T-helper 1 cell (primary cell): ENCODE measurements at places on chromosomes 4 and X.

- DNase-seq = no peak
Observed at GRCh38 chr4:33386764-33387163, 2666.6 kb downstream of the PCDH7 start.

GRCh38 chr4:99696801-99697200 lies 39.2 kb upstream of the C4orf54 start:
- no peak for DNase-seq

GRCh38 chrX:118623062-118623461 lies 104.3 kb upstream of the IL13RA1 start:
- DNase-seq = no peak

DNA sequence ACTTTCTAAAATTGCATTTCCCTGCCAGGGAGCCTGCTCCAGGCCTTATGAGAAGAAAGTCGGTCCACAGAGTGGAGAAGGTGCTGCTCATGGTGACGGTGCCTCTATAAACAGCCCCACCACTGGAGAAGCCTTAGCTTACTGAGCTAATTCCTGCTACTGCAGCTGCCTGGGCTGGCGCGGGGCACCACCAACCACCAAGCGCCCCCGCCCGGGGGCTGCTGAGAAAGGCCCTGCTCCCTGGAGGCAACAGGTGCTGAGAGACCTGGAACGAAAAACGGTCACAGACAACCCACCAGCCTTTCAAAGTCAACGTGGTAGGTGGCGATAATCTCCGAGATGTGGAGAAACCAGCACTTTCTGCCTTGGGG lies 2.9 kb downstream of the HCFC1 start:
- DNase-seq = peak; percentile 36

DNA sequence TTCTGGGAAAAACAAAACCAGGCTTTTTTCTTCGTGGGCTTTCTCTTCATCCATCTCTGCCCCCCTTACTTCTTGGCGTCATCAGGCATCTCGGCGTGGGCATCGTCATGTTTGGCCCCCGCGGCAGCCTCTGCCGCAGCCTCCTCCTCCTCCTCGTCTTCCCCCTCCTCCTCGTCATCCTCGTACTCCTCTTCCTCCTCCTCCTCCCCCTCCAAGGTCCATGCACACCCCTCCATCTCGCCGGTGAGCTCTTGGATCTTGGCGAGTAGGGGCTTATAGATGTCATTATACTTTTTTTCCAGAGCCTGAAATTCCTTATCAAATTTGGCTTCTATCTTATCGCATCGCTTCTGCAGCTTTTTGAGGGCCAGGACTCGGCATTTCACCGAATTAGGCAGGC lies 488 bp downstream of the NAP1L5 start:
- peak; percentile 13 for DNase-seq

- DNase-seq = no peak
Observed at GRCh38 chr4:139018501-139018900, 2.9 kb downstream of the NOCT start.

GRCh38 chr4:1802151-1802715 lies 9.1 kb downstream of the FGFR3 start:
- DNase-seq = no peak

- DNase-seq = no peak
Observed at GRCh38 chrX:68936608-68937007, 107.8 kb downstream of the EFNB1 start.

- DNase-seq = no peak
Observed at GRCh38 chr4:65242156-65242846, 428.0 kb downstream of the EPHA5 start.

GRCh38 chr4:68904786-68905185 lies 46.8 kb downstream of the UGT2A3 start:
- DNase-seq = no peak

DNA sequence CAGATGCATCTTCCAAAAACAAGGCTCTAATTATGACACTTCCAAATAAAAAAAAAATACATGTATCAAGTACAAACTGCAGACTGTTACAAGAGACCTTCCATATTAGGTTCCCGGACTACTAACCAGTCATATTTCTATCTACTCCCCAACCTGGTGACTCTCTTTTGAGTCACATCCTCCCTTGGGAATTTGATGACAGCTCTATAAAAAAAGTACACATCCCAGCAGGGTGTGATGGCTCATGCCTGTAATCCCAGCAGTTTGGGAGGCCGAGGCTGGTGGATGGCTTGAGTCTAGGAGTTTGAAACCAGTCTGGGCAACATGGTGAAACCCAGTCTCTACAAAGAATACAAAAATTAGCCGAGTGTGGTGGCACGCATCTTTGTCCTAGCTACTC lies 14.9 kb downstream of the RPGR start:
- no peak for DNase-seq

- no peak for DNase-seq
Observed at GRCh38 chrX:115332832-115333231, 43.3 kb downstream of the LUZP4 start.

- no peak for DNase-seq
Observed at GRCh38 chr4:130675266-130675665, 1579.3 kb downstream of the C4orf33 start.

DNA sequence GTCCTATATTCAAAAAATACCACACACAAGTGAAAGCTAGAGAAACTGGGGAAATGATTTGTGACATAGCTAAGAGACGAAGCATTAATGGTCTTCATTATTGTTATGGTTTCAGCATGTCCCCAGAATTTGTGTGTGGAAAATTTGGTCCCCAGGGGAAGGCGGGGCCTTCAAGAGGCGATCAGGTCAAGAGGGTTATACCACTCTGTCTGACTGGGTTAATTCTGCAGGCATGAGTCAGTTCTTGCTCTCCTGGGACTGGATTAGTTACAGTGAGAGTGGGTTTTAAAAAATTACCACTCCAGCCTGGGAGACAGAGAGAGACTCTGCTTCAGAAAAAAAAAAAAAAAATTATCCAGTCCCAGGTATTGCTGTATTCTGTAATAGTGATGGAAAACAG lies 2.1 kb upstream of the MTNR1A start:
- DNase-seq = no peak

DNA sequence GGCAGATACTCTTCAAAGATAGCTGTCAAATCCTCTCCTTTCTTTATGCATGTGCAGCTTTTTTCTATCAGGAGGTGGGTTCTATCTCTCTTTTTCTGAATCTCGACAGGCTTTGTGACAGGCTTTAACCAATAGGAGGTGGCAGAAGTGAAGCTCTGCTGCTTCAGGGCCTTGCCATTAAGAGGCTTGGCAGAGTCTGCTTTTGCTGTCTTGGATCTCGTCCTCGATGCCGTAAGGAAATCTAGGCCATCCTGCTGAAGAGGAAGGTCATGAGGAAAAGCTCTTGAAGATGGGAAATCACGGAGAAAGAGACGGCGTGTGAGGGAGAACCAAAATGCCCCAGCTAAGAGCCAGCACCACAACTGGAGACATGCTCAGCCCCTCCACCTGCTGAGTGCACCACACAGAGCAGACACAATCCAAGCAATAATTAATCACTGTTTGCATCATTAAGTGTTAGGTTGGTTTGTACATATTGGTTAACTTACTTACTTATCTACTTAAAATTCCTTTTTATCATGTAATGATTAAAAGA lies 92.2 kb downstream of the DDIT4L start:
- no peak for DNase-seq

- no peak for DNase-seq
Observed at GRCh38 chr4:57191523-57192034, 81.4 kb upstream of the IGFBP7 start.

GRCh38 chrX:22122510-22122909 lies 90.4 kb downstream of the PHEX start:
- DNase-seq = peak; percentile 8

- no peak for DNase-seq
Observed at GRCh38 chr4:6764976-6765620, 17.4 kb upstream of the KIAA0232 start.

DNA sequence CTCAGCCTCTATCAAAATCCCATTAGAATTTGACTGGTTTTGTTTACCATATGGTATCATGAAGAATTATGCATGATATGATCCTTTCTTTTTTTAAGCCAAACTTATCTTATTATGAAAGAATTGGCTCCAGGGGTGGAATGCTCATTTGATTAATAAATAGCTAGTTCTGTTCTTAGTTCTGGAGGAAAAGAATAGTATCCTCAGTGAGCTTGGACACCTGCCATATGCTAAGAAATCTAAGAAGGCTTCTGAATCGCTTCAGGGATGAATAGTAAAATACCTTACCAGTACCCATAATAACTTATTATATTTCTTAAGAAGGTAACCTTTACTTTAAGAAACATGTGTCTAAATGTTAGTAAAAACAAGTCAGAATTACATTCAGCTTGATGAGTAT lies 803.6 kb downstream of the ADGRL3 start:
- no peak for DNase-seq

DNA sequence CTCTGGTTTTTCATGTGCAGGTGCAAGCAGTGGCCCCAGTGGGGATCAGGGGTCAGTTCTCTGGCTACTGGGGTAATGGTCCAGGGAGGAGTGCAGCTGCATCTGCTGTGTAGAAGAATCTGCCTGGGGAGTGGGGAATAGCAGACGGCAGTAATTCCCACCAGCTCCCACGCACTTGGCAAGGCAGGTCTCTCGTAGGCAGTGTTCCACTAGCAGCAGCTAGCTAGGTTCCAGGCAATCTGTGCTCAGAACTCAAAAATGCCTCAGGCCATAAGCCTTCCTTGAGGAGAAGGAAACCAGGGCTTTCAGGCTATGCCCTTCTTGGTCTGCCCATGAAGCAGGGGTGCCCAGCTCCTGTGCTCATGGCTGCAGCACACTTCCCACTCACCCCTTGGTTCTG lies 38.8 kb downstream of the DCLK2 start:
- no peak for DNase-seq

- no peak for DNase-seq
Observed at GRCh38 chr4:138035781-138036258, 206.3 kb downstream of the SLC7A11 start.

DNA sequence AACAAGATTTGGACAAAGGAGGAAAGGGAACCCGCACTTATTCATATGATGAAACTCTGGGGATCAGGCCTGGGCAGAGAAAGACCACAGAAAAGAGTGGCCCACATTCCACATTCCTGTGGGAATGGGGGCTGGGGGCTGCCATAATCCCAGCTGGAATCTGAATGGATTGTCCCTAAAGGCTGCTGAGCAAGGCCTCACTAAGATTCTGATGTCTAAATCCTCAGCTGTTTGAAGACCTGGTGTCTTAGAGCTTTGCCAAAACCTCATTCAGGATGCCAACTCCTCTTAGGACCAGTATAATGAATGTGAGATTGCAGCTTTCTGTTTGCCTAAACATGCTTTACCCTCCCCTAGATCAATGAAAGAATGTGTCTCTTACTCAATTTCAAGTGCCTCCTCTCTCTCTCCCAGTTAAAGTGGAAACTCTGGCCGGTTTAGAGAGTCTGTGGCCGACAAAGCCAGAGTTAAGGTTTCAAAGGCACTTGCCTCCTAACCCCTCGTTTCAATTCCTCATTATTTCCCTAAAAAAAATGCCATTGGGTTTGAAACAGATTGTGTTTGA lies 33.3 kb upstream of the GPC4 start:
- no peak for DNase-seq

- no peak for DNase-seq
Observed at GRCh38 chr4:26766141-26766540, 94.5 kb upstream of the STIM2 start.

- DNase-seq = no peak
Observed at GRCh38 chrX:47607091-47607490, 12.6 kb downstream of the SYN1 start.

- DNase-seq = no peak
Observed at GRCh38 chr4:37040816-37041215, 203.7 kb upstream of the NWD2 start.

- no peak for DNase-seq
Observed at GRCh38 chr4:89067417-89067816, 10.4 kb upstream of the FAM13A start.

- DNase-seq = no peak
Observed at GRCh38 chr4:85734424-85734831, 259.5 kb downstream of the ARHGAP24 start.

- no peak for DNase-seq
Observed at GRCh38 chrX:49139713-49140112, 16.2 kb upstream of the GPKOW start.

DNA sequence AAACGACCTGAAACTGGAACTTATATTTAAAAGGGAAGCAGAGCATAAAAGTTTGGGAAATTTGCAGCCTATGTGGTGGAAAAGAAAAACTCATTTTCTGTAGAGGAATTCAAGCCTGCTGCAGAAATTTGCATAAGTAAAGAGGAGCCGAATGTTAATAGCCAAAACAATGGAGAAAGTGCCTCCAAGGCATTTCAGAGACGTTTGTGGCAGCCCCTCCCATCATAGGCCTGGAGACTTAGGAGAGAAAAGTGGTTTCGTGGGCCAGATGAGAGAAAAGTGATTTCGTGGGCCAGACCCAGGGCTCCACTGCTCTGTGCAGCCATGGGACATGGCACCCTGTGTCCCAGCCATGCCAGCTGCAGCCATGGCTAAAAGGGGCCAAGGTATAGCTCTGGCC lies 361.9 kb downstream of the PCDH19 start:
- no peak for DNase-seq

DNA sequence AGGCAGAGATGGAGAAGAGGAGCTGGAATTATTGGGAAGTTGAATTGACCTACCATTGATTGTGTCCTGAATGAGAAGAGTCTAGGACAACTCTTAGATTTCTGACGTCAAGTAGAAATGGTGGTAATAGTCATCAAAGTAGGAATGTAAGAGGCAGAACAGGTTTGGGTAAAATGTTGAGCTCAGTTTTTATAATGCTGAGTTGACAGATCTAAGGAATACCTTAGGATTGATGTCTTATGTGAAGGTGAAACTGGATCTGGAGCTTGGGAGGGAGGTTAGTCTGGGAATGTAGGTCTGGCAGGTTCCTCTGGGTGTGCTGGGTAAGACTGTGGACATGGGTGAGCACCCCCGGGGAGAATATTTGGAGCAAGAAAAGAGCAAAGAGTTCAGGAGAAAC lies 31.9 kb downstream of the JADE1 start:
- no peak for DNase-seq

GRCh38 chr4:25299476-25300203 lies 12.9 kb upstream of the ZCCHC4 start:
- no peak for DNase-seq

DNA sequence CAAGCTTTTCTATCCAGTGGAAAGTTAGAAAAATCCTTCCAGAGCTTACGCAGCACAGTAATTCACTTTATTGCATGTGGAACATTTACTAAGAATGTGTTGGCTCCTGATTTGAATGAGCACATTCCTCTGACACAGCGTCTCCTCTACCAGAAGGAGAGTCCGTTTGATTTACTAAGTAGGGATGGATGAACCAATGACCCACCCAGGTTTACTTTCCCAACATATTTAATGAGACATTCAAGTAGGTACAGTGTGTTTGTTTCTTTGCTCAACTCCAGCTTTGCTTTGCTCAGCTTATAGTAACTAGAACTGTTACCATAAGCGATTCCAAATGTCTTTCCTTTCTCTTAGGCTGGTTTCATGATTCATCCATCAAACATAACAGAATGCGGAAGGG lies 161.7 kb downstream of the SMARCA1 start:
- no peak for DNase-seq

DNA sequence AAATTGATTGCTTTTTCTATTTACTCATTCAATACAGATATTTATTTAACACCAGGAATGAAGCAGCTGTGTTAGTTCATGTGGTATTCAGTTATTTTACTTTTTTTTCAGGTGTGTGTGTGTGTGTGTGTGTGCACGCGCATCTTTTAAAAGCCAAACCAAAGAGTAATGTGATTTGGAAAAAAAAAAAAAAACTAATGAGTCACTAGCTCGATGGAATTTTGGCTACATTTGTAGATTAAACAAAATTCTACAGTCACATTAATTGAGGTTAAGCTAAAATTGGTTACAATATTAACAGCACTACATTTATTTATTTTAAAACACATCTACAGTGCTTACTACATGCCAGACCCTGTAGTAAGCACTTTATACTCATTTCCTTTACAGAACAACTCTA lies 66.8 kb downstream of the HHIP start:
- DNase-seq = no peak
